ENCODE measurements at places on chromosomes 16 and 17. TPM values are rescaled to one million over a fixed set of nuclear protein-coding genes. Genes with fewer than 3 reads are reported as not detected.

The UMOD gene
- not detected for total RNA-seq

- no peak for DNase-seq
Measured at GRCh38 chr17:32596628-32597027, 109.8 kb downstream of the CDK5R1 start.

The GRIN2A gene
- not detected for total RNA-seq

GRCh38 chr17:61160204-61160603 is 239.4 kb upstream of the TBX2 start:
- no peak for DNase-seq

- no peak for DNase-seq
Measured at GRCh38 chr16:68834550-68834949, 8.8 kb upstream of the TANGO6 start.

- no peak for DNase-seq
Measured at GRCh38 chr17:44772308-44773045, 13.7 kb downstream of the ADAM11 start.

The OGFOD1 gene
- 56.3 TPM for total RNA-seq

- peak; percentile 66 for DNase-seq
Measured at GRCh38 chr17:74737299-74738050, 419 bp downstream of the RAB37 start.

DNA sequence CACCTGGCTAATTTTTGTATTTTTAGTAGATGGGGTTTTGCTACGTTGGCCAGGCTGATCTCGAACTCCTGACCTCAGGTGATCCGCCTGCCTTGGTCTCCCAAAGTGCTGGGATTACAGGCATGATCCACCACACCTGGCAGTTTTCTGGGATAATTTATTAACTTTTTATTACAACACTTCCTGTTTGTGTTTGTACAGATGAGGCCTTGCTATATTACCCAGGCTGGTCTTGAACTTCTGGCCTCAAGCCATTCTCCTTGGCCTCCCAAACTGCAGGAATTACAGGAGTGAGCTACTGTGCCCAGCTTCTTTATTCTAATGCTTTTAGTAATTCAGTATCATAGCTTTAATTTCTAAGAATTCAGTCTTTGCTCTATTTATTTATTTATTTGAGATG is 16.1 kb upstream of the SPN start:
- no peak for DNase-seq

- DNase-seq = no peak
Measured at GRCh38 chr17:75908201-75908600, 3.5 kb upstream of the MRPL38 start.

DNA sequence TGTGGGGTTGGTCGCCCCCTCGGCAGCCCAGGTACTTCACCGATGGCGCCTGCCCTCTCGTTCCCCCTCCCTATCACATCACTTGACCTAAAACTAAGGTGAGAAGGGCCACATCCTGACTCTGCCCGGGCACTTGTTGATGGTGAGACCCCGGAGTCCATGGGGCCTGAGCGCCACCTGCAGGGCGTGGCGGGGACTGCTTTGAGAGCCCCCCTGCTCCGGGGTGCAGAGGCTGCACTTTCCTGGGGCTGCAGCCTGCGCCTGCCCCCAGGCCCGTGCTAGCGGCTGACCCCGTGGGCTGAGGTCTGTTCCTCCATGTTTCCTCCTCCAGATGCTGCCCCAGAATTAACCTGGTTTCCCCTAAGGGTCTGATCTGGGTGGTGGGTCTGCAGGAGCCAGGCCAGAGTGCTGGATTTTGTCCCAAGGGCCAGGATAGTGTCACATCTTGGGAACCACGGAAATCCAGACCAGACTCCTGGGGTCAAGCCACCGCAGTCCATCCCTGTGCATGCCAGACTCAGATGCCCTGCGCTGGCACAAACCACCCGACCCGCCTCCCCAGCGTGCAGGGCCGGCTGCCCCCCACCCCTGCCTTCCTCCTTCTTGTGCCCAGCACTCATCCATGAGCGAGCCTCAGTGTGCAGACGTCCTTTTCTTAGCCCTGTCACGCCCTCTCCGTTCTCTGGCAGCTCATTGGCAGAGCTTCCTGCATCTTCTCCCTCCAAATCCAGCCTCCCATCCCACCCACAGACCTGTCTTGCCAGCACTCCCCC is 2.7 kb downstream of the NDUFAF8 start:
- DNase-seq = peak; percentile 62

- DNase-seq = no peak
Measured at GRCh38 chr17:27975146-27976011, 67.1 kb upstream of the NLK start.

- DNase-seq = no peak
Measured at GRCh38 chr17:57187391-57187790, 68.9 kb upstream of the MSI2 start.

The MPV17L gene
- total RNA-seq = 6.0 TPM

- DNase-seq = no peak
Measured at GRCh38 chr17:75981019-75981615, 2.1 kb downstream of the TEN1 start.

DNA sequence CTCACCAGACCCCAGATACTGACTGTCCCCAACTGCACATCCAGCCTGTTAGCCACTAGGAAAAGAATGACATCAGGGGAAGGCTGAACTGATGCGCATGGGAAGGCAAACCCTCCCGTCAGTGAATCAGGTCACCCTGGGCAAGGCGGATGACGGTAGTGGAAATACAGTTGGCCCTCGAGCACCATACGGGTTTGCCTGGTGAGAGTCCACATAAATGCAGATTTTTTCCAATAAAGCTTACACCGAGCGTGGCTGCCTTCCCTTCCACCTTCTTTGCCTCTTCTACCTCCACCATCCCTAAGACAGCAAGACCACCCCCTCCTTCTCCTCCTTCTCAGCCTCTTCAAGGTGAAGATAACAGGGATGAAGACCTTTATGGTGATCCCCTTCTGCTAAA is 236.1 kb upstream of the TNRC6C start:
- no peak for DNase-seq

The MRPL58 gene
- 57.7 TPM for total RNA-seq

DNA sequence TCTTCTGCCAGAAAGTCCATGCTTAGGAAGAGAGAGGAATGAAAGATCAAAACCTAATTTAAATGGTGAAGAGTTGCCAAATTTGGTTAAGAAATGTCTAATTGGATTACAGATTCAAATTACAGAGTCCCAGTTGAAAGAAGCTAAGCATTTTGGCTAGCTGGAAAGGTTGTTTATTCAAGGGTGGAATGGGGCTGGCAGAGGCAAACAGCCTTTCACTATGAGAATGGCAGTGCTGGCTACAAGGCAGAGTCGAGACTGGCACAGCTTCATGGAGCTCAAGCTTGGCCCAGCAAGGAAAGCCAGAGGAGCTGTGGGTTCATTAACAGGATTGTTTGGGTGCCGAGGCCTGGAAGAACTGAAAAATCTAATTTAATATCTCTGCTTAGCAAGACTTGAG is 13.6 kb downstream of the MAP3K3 start:
- no peak for DNase-seq

GRCh38 chr17:78828470-78829185 is 12.0 kb downstream of the USP36 start:
- no peak for DNase-seq

DNA sequence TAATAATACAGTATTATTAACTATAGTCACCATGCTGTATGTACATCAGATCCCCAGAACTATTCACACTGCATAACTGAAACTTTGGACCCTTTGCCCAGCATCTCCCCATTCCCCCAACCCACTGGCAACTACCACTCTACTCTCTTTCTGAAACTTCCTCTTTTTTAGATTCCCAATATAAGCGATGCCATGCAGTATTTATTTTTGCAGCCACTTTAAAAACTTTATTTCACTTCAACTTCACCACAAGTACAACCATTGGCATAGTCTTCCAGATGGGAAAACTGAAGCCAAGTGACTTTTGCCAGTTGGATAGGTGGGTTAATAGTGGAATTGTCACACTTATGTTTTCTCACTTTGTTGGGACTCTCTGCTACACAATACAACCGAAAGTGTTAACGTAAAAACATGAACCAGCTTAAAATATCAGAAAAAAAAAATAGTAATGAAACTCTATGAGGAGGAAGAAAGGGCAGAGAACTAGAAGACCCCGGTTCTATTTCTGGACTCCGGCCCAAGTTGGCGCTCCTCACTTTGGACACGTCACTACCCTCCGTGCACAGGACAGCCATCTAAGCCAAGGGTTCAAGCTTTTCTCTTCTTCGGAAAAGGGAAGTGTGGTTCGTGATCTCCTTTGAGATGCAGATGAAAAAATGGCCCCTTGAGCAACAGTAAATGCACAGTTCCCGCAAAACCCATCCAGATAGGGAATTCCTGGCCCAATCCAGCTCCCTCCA is 743 bp downstream of the SHCBP1 start:
- no peak for DNase-seq

The CDH3 gene
- not detected for total RNA-seq

The ZDHHC7 gene
- 52.3 TPM for total RNA-seq

The BCAR1 gene
- 75.8 TPM for total RNA-seq

- DNase-seq = no peak
Measured at GRCh38 chr17:82031885-82032627, 578 bp downstream of the RAC3 start.

GRCh38 chr17:1621273-1621954 is 7.2 kb downstream of the SLC43A2 start:
- no peak for DNase-seq

The KRT12 gene
- total RNA-seq = not detected

GRCh38 chr16:85127379-85127723 is 15.1 kb upstream of the CIBAR2 start:
- no peak for DNase-seq

DNA sequence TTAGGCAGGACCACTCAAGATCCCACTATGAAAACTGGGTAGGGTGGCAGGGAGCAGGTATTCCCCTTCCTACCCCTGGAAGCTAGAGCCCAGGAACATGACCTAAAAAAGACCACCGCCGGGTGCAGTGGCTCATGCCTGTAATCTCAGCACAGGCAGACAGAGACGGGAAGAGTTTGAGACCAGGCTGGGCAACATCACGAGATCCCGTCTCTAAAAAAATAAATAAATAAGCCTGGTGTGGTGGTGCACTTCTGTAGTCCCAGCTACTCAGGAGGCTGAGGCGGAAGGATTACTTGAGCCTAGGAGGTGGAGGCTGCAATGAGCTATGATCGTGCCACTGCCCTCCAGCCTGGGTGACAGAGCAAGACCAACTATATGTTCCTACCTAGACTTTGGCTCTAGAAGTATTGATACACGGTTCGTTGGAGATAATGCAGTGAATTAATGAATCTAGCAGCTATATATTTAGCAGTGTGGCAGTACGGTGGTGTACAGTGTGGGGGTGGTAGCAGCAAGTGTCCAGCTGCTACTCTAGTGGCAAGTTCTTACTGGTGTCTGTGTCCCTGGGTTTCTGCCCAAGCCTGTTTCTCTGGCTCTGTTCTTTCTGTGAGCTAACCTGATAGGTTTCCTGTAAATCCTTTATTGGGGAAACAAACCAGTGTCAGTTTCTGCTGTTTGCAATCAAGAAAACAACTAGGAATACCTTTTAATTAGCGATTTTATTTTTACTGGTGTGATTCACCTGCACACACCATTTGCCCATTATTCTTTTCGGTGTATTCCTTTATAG is 3.3 kb upstream of the USP31 start:
- no peak for DNase-seq

- DNase-seq = peak; percentile 92
Measured at GRCh38 chr17:38702166-38702915, 2.7 kb upstream of the MLLT6 start.

DNA sequence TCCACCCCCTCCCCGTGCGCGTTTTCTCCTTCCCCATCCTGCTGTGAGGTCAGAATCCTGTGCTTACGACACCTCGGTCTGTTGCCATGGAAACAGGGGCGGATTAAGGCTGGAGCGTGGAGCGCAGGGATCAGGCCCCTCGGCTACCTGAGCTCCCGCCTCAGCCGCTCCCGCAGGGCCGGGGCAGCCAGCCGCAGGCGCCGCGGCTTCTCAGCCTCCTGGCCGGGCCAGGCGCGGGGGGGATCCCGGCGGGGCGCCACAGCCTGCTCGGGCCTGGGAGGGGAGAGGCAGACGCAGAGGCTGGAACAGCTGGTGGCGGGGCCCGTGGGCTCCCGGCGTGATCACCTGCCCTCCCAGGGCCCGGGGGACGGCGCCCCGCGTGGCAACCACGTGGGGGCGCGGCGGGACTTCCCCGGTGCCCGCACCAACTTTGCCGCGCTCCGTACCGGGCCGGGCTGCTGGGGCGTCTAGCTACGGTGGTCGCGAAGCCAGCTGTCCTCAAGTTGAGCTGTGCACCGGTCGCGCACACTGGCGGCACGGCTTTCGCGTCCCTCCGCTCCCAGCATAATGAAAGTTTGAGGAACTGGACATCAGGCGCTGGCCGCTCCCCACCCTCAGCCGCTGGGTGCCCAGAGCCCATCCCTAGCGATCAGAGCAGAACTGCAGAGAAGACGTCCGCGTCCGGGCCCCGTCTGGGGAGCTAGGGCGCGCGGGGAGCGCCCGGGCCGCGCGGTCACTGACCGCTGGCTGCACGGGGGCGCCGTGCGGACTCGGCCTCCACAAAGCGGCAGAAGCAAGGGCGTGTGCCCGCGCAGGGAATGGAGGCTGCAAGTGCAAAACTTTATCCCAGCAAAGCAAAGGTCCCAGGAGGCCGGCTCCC is 1.2 kb downstream of the RTN4RL1 start:
- peak; percentile 69 for DNase-seq

DNA sequence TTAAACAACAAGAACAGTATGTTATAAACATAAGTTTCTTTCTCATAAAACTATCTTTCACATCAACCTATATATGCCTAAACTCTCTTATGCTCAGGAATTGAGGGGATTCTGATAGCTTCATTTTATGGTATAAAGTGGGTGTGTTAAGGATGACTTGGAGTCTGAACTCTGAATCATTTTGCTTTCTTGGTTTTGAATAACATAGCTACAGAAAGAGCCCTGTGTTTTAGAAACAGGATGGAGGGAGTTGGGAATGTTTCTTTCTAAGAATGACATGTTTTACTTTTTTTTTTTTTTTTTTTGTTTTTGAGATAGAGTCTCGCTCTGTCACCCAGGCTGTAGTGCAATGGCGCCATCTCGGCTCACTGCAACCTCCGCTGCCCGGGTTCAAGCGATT is 50.1 kb downstream of the RHOT1 start:
- DNase-seq = no peak

GRCh38 chr16:71296584-71297340 is 7.6 kb upstream of the CMTR2 start:
- no peak for DNase-seq

- DNase-seq = peak; percentile 48
Measured at GRCh38 chr17:29619251-29619650, 3.5 kb downstream of the CORO6 start.

DNA sequence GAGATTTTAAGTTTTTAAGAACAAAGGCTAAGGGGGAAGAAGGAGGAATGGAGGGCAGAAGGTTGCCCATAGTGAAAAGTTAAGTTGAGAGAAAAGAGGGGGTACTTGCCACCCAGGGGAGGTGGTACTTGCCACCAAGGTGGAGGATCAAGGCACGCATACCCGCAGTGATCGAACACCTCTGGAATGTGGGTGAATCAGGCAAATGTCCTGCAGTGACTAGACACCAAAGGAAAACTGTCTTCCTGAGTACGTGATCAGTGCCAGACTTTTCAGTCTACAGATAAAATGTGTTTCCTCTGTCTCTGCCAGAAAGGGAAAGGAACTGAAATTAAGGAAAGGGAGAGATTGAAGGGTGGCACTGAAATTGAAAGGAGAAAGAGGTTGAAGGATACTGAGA is 2285.3 kb downstream of the TP53TG3F start:
- no peak for DNase-seq

GRCh38 chr17:5933430-5933829 is 136.7 kb upstream of the WSCD1 start:
- DNase-seq = no peak

The B9D1 gene
- 4.7 TPM for total RNA-seq

The ABCC12 gene
- 0.59 TPM for total RNA-seq

The SRL gene
- total RNA-seq = 464 TPM

- no peak for DNase-seq
Measured at GRCh38 chr16:31080756-31081419, 6.7 kb downstream of the ZNF646 start.

The PRSS27 gene
- not detected for total RNA-seq
